ENCODE measurements at places on chromosomes 7 and 10.

GRCh38 chr7:102318482-102318971, 31.9 kb downstream of the SH2B2 start:
- DNase-seq, result no peak

GRCh38 chr10:55793024-55793423, 568.0 kb downstream of the ZWINT start:
- no peak for DNase-seq

GRCh38 chr10:75136346-75136745, 24.9 kb downstream of the SAMD8 start:
- DNase-seq, result no peak

DNA sequence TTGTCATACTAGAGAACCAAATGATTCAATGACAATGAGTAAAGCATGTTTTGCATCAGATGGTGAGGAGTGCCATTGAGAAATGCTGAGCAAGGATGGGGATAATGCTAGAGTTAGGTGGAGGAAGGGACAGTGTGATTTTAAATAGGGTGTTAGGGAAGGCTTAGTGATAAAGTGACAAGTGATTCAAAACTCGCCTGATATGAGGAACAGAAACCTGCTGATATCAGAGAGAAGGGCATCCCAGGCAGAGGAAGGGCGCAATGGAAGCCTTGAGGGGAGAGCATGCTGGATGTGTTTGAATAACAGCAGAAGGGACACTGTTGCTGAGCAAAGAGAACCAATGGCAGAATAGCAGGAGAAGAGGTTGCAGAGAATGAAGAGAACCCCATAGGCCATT, 196.2 kb downstream of the NRG3 start:
- no peak for DNase-seq

GRCh38 chr10:69929575-69929974, 123.1 kb upstream of the MACROH2A2 start:
- no peak for DNase-seq

- DNase-seq, result no peak
These were observed 23.9 kb downstream of the TNS3 start for GRCh38 chr7:47557694-47558670.

DNA sequence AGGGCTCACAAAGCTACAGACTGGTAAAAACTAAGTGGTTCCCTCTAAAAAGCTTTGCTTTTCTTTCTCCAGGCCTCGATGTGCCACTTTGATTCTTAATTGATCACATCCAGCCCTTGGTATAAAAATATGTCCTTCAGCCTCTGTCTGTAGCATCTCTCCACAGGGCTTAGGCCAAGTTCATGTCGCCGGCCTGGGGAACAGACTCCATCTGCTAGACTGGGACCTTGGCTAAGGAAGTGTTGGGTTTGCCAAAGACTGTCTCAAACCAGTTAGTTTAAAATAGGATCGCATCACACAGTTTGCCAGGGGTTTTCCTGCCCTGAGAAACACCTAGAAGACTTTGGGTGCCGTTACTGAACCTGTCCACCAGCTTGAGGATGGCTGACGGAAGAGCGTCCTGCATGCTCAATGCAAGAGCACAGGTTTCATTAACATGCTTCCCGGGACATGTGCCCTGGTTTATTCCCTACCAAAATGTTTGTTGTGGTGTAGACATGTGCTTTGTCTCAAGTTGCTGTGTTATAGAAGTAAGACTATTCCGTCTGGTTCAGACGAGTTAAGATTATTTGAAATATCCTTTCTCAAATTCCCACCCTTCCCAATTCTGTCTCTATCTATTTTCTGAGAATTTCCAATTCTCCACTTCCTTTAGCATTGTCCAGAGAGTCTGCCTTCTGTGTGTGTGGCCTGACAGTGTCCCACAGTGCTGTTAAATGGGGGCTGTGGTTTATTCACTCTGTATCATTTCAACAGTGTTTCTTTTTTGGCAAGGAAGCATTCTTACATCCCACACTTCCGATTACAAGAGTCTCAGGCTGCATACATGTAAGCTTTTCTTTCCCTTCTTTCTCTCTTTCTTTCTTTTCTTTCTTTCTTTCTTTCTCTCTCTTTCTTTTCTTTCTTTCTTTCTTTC, 334.7 kb downstream of the INHBA start:
- DNase-seq, result no peak

DNA sequence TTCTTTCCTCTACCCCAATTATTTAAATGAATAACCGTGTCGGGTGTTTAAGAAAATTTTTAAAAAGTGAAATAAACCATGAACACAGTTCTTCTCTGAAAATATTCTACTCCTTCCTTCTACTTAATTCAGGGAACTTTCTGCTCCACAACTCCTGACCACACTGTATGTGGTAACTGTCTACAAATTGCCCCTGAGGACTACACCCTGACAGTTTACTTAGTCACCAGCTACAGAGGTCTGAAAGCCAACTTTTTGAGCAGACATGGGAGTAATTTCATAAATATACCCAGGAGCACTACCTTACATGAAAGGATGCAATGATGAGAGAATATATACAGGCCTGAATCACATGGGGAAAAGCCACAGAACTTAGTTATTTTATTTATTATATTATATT, 523.2 kb upstream of the SORCS1 start:
- DNase-seq, result peak; percentile 82

DNA sequence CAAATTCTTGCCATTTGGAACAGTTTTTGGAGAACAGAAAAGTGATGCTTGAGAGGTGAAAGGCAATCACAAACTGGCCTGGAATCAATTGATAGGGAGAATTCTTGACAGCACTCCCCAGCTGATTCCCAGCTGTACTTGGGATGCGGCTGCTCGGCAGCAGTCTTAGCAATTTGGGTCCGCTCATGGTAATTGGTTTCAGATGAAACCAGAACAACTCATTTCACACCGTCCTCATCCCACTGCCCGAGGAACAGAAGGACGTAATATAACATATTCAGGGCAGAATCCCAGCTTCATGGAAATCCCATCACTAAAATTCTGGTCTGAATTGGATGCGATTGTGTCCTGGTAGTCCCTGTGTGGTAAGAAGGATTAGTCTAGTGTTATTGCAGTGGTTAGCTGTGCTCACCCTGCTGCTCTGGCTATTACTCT, 223.3 kb upstream of the FERD3L start:
- no peak for DNase-seq

GRCh38 chr7:22394739-22395138, 37.8 kb upstream of the RAPGEF5 start:
- no peak for DNase-seq

DNA sequence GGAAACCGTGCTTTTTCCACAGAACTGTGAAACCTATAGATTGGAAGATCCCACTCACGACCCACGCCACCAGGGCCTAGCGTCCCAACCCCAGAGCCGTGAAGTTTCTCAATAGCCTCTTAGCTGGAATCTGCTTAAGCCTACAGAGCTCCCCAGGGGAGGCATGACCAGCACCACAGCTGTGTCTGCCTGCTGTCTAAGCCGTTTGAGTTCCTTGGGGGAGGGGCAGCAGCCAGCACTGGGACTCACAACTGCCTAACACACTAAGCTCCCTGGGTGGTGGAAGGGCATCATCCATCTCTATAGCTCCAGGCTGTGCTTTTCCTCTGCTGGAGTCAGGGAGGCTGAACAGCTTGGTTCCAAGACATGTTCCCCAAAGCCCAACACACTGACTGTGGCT, 26.0 kb upstream of the TMEM140 start:
- no peak for DNase-seq

- DNase-seq, result no peak
These were observed 27.2 kb downstream of the PWWP2B start for GRCh38 chr10:132423966-132424861.

DNA sequence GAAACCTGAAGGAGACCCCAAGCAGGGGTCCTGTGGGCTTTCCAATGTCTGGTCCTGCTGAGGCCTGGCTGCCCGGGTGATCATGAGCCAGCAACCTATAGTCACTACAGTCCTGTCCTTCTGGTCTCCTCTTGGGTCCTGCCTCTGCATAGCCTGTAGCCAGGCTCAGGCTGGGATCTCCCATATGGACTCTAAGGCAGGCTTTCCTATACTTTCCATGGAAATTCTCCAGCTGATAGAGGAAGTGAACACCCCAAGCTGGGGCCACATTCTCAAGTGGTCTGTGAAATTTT, 26.4 kb downstream of the ANXA8 start:
- DNase-seq, result no peak

DNA sequence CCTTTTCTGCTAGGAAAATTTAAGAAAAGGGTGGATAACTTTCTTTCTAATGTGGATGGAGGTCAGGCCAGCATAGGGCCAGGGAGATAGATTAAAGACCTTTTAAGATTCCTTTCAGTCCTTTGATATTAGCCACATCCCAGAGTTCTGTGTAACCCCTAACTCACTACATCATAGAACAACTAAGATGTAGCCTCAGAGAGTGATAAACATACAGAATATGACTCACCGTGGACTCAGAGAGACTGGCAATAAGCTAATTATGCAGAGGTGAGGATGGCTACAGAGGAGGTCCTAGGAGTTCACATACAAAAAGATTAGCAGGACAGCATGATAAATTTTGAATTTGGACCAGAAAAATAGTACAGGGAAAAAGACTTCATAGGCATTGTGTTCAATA, 141.0 kb downstream of the AOAH start:
- no peak for DNase-seq

DNA sequence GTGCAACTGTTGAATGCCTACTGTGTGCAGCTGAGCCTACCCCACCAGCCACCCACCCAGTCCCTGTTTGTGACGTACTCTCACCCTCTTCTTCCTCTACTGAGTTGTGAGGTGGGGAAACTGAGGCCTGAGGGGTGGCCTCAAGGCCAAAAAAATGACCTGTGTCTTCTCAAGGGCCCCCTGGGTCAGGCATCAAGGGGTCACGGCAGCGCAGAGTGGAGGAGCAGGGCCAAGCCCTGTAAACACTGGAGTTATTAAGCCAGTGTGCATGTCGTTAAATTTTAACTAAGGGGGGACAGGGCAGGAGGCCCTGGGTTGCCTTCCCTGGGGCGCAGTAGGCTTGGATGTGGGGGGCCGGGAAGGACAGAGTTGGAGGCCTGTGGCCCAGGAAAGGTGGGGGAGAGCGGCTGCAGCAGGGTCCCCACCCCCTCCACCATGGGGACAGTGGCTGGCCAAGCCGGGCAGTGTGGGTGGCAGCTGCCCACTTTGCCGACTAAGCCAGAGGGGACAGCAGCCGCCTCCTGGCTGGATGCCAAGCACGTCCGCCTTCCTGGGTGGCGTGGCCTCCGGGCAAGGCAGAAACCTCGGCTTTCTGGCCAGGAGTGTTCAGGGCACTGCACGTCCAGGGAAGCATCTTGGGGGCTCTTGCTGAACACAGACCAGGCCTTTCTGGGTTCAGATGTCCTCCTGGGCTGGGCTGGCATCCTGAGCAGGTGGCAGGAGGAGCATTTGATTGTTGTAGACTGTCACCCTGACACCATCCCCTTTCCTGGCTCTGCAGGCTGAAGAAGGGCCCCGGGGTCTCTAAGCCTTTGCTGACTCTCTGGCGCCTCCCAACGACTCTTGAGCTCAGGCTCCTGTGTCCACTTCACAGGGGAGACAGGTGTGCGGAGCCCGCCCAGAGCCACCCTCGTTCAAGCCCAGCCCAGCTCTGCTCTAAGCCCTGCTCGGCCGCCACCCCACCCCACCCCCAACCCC, 1.9 kb downstream of the SLC29A4 start:
- DNase-seq, result no peak
